Amniotic stem cell (primary cell): ENCODE measurements at places on chromosomes 11 and 22.

GRCh38 chr22:41722496-41722895, 23.2 kb downstream of the MEI1 start:
- DNase-seq: no peak

GRCh38 chr11:63667995-63668795, 3.0 kb downstream of the ATL3 start:
- peak; percentile 92 for DNase-seq

DNA sequence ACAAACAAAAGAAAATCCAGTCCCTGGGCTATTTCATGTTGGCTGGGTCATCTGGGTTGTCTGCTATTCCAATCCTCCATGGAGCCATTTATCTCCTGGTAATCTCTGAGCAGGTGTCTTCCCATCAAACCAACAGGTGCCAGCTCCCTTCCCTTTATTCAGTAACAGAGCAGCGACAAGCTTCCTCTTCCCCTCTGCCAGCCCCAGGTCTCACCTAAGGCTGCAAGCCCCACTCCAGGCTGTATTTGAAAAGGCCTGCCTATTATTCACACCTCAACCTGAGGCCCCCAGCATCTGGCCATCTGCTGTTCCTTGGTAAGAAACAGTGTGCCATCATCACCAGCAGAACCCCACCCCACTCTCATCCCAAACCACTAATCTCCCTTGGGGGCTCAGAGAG, 436.2 kb downstream of the BUD13 start:
- DNase-seq: no peak

- DNase-seq: no peak
Measured at GRCh38 chr11:12787847-12788246, 113.6 kb downstream of the TEAD1 start.

DNA sequence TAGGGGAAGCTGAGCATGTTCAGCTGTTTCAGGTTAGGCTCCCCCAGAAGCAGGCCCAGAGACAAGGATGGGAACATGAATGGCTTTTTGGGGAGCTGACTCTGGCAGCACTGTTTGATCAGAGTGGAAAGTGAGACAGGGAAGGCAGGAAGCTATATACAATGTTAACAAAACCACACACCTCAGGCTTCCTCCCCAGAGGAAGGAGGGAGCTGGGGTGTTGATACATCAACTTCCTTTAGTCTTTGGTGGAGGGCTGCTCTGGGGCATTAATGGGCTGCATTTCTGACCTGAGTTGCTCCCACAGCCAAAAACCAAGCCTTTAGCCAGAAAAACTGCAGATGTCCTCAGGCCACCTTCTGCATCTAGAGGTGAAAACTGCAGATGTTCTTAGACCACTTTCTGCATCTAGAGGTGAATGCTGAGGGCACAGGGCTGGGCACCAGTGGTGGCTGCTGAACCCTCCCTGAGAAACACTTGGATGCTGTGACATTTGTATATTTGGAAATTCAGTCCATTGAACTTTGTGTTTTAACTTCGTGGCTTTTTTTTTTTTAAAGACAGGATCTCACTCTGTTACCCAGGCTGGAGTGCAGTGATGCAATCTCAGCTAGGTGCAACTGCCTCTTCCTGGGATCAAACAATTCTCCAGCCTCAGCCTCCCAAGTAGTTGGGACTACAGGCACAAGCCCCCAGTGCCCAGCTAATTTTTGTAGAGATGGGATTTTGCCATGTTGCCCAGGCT, 49.9 kb downstream of the KIAA1671 start:
- DNase-seq: no peak

GRCh38 chr22:20565079-20565734, 57.8 kb downstream of the MED15 start:
- no peak for DNase-seq

- no peak for DNase-seq
Measured at GRCh38 chr11:36399236-36399635, 103.1 kb downstream of the PRR5L start.

DNA sequence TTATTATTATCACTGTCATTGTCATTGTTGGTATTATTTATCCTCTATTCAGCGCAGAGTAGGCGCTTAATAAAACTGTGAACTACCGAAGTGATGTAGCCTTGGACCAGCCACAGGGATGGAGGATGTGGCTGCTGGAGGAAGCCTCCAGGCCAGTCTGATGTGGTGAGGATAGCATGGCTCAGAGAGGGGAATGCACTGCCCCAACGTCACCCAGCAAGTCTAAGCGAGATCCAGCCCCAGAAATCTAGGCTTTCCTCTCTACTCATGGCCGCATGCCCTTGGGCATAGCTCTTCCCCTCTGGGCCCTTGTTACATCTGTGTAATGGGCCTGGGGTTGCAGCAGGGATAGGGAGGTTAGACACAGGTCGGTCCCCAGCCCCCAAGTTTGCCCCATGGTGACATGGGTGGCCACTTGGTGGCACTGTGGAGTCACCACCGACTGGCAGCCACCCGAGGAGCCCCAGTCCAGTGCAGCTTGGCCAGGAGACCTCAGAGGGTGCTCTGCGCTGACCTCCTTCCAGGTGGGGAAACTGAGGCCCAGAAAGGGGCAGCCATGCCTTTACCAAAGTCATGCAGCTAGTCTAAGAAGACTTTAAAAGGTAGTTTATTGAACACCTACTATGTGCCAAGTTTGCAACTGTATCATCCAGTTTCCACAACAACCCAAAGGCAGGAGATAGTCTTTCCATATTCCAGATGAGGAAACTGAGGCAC, 395.7 kb downstream of the MN1 start:
- DNase-seq: peak; percentile 39

DNA sequence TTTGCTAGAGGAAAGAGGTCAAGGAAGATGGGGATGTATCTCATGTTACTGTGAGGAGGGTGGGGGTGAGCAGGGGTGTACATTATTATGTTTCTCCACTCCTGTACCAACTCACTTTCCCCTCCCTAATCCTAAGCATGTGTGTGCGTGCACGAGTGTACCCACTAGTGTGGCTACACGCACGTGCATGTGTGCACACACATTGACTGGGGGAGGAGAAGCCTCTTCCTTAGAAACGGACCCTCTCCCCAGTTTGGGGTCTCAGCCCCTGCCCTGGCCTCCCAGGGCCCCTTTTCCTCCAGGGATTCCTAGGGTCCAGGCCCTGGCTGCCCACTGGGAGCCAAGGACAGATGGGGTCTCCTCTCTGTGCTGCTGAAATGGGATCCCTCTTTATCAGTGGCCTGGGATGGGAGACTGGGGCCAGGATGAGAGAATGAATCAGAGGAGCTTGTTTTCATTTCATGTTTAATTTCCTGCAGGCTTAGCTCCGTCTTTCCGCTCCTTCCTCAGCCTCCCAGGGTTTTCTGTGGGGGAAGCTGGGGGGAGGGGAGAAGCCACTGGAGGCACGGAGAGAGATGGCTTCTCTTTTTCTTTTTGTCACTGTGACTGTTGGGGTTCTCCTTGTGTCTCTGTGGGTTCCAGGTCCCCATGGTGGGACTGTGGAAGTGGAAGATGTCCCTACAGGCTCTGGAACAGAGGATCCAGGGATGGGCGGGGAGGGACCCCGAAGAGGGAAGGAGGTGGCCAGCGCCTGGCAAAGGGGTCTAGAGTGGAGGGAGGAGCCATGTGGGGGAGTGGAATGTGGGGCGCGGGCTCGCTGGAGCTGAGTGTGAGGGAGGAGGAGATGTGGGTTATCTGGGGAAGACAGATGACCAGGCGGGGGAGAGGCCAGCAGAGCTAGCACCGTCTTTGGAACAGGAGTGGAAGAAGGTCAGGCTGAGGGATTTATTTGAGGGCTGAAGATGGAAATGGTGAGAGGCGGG, 40.3 kb downstream of the ALX4 start:
- no peak for DNase-seq

- DNase-seq: no peak
Measured at GRCh38 chr11:68346462-68346790, 34.0 kb downstream of the LRP5 start.

DNA sequence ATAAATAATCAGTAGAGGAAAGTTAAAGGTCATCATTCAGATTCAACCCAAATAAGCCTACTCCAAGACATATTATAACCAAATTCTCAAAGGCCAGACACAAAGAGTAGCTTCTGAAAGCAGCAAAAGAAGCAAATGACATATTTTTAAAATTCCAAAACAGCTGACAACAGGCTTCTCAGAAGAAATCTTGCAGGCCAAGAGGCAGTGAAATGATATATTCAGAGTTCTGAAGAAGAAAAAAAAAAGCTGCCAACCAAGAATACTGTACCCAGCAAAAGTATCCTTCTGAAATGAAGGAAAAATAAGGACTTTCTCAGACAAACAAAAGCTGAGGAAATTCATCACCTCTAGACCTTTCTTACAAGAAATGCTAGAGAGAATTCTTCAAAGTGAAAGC, 787.1 kb upstream of the TENM4 start:
- DNase-seq: no peak

DNA sequence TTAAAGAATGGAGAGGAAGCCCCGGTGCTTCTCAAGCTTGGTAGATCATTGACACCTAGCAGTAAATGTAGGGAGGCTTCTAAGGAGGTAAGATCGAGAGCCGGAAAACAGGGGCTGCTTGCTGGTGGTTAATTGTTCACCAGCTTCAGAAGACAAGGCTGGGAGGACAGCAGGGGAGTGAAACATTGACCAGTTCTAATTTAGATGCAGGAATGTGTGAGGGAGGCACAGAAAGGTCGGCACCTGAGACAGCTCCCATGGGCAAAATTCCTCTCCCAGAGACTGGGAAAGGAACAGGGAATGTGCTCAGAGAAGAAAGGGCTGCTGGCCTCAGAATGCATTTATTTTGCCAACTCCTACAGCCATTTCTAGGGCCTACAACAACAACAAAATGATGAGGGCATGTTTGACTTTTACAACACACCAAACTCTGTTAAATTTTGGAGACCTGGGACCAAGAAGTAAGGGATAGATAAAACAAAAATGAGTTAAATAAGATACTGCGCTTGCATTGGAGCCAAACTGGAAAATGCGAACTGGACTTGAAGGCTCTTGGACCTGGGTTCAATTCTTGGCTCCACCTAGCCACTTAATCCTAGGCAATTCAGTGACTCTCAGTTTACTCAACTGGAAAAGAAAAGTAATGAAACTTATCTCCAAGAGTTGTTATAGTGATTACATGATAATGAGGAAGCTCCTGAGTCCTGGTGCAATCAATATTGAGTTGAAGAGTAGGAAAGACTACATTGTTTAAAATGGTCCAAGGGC, 31.0 kb downstream of the FZD4 start:
- no peak for DNase-seq

DNA sequence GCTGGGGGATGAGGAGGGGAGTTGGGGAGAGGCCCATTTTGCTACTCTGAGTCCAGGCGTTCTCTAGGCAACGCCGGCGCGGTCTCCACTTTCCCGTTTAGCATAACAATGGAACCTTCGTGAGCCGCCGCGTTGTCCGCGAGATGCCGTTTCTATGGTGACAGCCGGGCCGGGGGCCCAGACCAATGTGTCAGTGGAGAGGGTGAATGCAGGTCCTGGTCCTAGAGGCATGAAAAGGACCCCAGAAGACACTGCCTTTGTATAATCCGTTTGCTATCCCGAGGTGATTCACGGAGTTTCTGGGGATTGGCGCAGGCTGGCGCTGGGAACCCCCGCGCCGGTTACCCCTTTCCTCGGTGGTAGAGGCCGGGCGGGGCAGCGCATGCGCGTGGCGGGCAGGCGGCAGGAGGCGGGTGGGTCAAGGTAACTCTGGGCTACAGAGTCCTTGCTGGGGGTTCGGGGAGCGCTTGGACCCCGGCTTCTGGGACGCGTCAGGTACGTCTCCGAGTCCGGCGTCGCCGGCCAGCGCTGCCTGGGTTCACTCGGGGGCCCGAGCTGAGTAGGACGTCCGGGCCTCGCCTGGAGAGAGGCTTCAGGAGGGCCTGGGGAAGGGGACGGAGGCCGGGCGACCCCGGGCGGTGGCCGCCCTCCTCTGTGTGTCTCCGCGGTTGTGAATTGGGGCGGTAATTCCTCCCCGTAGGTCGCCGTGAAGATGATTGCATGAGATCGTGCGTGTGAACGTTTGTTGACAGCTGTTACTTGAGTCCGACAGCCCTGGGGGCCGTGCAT, at the start of the genes CBY1 and FAM227A:
TSS of gene CBY1 (plus strand) at position 383 of the 789 bp plus-strand sequence. CDS start 11,417 bp downstream, outside the sequence.
TSS of gene FAM227A (minus strand) at position 137 of the 789 bp plus-strand sequence. CDS start 6,224 bp downstream, outside the sequence.
- DNase-seq: peak; percentile 80

- DNase-seq: no peak
Measured at GRCh38 chr11:111128076-111128870, 117.3 kb upstream of the POU2AF2 start.

DNA sequence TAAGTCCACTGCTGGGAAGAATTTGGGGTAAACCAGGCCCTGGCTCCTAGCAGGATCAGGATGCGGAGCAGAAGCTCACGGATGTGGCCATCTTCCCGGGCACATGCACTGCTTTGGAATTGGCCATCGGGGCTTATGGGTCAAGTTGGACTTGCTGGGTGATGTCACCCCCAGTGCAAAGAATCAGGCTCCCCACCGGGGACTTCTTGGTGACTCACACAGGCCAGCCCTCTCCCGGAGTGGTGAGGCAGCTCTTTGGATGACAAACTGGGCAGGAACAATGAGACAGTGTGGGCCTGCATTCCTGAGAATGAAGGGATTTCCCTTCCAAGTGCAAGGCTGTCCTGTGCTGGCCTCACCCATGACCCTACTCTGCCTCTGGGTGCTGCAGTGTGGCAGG, 128.8 kb upstream of the ANO1 start:
- DNase-seq: peak; percentile 70

GRCh38 chr11:73229321-73229895, 11.3 kb downstream of the P2RY2 start:
- no peak for DNase-seq

- DNase-seq: no peak
Measured at GRCh38 chr11:80810695-80811094, 1369.9 kb upstream of the TENM4 start.
